ENCODE measurements at places on chromosomes 6 and 20. TPM values are rescaled to one million over a fixed set of nuclear protein-coding genes. Genes with fewer than 3 reads are reported as not detected.

Gene XKR7
- total RNA-seq: not detected

GRCh38 chr6:14305131-14305530 lies 187.6 kb downstream of the CD83 start:
- H3K36me3 ChIP-seq: no peaks in the 10 kb centered on the region
- peak overlapping the region; percentile 65 for H3K27ac ChIP-seq
- H3K4me3 ChIP-seq: no peak overlapping the region
- H3K27me3 ChIP-seq: no peaks in the 10 kb centered on the region

GRCh38 chr6:43455531-43456428 lies at the start of gene DLK2:
TSS of gene DLK2 (minus strand) at chr6:43455548. CDS start at chr6:43454825, 723 bp downstream.
- peak; percentile 73 for DNase-seq
- peaks cover 6% of the 10 kb centered on the region for H3K27me3 ChIP-seq
- peaks cover 6% of the 10 kb centered on the region for H3K36me3 ChIP-seq
- H3K4me3 ChIP-seq: peak within 1 kb of the TSS; percentile 79
- peaks cover 15% of the 10 kb centered on the region for H3K4me1 ChIP-seq

DNA sequence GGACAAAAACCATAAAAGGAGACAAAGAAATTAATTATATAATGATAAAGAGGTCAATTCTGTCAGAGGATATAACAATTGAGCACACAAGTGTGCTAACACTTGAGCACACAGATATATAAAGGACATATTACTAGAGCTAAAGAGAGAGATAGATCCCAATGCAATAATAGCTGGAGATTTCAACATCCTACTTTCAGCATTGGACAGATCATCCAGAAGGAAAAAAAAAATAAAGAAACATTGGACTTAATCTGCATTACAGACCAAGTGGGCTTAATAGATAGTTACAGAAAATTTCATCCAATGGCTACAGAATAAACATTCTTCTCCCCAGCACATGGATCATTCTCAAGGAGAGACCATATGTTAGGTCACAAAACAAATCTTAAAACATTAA lies 9.9 kb downstream of the VNN1 start:
- no peak overlapping the region for H3K4me3 ChIP-seq
- peaks cover 31% of the 10 kb centered on the region for H3K27me3 ChIP-seq
- no peak overlapping the region for H3K27ac ChIP-seq
- H3K36me3 ChIP-seq: no peaks in the 10 kb centered on the region

- H3K4me3 ChIP-seq: no peak overlapping the region
- H3K4me1 ChIP-seq: no peaks in the 10 kb centered on the region
- H3K27me3 ChIP-seq: no peaks in the 10 kb centered on the region
- DNase-seq: no peak
Measured at GRCh38 chr20:34637245-34638038, 39.5 kb downstream of the PIGU start.

- H3K27ac ChIP-seq: no peak overlapping the region
- H3K4me3 ChIP-seq: no peak overlapping the region
- no peaks in the 10 kb centered on the region for H3K4me1 ChIP-seq
Measured at GRCh38 chr6:41836022-41836659, 48.6 kb downstream of the TOMM6 start.

GRCh38 chr6:135025775-135026174 lies 28.8 kb downstream of the HBS1L start:
- H3K27me3 ChIP-seq: no peaks in the 10 kb centered on the region
- H3K4me1 ChIP-seq: peaks cover 71% of the 10 kb centered on the region
- H3K4me3 ChIP-seq: no peak overlapping the region
- no peak for DNase-seq
- no peak overlapping the region for H3K27ac ChIP-seq

DNA sequence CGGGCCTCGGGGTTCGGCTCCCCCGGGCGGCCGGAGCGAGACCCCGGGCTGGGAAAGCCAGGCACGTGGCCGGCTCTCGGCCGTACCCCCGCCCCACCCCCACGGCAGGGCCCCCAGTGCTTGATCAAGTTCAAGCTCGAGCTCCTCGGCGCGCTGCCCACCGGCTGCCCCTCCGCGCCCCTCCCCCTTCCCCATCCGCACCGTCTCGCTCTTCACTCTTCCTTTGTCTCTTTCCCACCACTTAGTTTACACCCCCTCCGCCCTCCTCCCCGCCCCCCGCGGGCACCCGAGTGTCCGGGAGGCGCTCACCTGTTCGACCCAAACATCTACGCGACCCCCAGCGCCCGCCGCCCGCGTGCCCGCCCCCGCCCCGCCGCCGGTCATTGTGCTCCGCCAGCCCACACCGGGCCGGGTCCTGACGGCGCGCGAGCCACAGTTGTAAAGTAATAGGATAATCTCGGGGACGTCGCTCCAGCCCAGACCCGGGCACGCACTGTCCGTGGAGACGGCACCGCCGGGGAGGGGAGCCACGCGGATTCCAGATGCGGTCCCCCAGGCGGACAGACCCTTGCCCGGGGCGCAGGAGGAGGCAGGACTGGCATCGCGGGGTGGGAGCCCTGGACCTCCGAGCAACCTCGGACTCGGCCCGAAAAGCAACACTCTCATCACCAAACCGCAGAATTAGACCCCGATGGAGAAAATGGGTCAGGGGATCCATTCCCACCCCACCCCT lies 100.7 kb downstream of the NOL4L start:
- H3K4me3 ChIP-seq: peak overlapping the region; percentile 80
- H3K36me3 ChIP-seq: peaks cover 9% of the 10 kb centered on the region
- peak; percentile 53 for DNase-seq
- H3K27ac ChIP-seq: peak overlapping the region; percentile 51

- H3K27me3 ChIP-seq: no peaks in the 10 kb centered on the region
- peaks cover 30% of the 10 kb centered on the region for H3K36me3 ChIP-seq
- H3K4me1 ChIP-seq: peaks cover 65% of the 10 kb centered on the region
- H3K4me3 ChIP-seq: no peak overlapping the region
Measured at GRCh38 chr6:16752206-16752866, 8.9 kb downstream of the ATXN1 start.

DNA sequence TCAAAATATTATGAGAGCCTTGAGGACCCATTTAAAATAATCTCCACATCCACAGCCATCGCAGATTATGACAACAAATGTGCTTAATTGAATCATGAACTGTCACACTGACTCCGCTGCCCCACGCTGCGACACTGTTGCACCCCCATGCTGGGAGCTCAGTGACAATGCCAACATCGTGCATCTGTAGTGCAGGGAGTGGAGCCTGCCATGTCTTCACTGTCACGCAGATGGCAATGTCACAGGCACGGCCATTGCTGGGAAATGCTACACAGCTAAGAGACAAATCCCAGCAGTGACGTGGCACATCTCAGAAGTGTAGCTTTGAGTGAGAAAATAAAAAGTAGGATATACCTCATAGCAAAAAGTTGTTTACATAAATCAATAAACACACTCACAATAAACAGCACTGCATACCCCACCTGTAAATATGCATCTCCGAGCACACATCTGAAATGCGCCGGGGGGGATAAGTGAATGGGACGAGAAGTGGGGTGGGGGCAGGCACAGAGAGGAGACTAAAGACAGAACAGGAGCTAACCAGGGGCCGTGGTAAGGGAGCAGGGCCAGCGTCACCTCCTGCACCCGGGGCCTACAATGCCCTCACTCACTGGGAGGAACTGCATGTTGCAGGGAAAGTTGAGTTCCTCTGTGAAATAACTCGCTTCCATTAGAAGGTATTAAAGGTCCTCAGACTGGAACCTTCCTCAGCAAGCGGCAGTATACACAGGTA lies 349.9 kb downstream of the THBS2 start:
- H3K4me3 ChIP-seq: no peak overlapping the region
- no peaks in the 10 kb centered on the region for H3K27me3 ChIP-seq
- no peak overlapping the region for H3K27ac ChIP-seq
- no peaks in the 10 kb centered on the region for H3K4me1 ChIP-seq
- no peak for DNase-seq

- H3K27me3 ChIP-seq: no peaks in the 10 kb centered on the region
- H3K36me3 ChIP-seq: no peaks in the 10 kb centered on the region
- no peak overlapping the region for H3K27ac ChIP-seq
- H3K4me3 ChIP-seq: no peak overlapping the region
Measured at GRCh38 chr6:6635291-6635690, 46.8 kb downstream of the LY86 start.

- peak; percentile 75 for DNase-seq
- peaks cover 3% of the 10 kb centered on the region for H3K4me1 ChIP-seq
- H3K4me3 ChIP-seq: no peak overlapping the region
- no peak overlapping the region for H3K27ac ChIP-seq
Measured at GRCh38 chr6:143940011-143940597, 68.0 kb downstream of the PLAGL1 start.

GRCh38 chr6:21665392-21666200 lies 72.0 kb downstream of the SOX4 start:
- H3K27me3 ChIP-seq: peaks cover 62% of the 10 kb centered on the region
- peak; percentile 5 for DNase-seq
- peak overlapping the region; percentile 54 for H3K4me3 ChIP-seq
- H3K36me3 ChIP-seq: no peaks in the 10 kb centered on the region

GRCh38 chr6:103910018-103910417 lies 949.7 kb downstream of the HACE1 start:
- H3K27ac ChIP-seq: no peak overlapping the region
- H3K36me3 ChIP-seq: no peaks in the 10 kb centered on the region
- no peak overlapping the region for H3K4me3 ChIP-seq
- no peaks in the 10 kb centered on the region for H3K4me1 ChIP-seq
- no peak for DNase-seq

DNA sequence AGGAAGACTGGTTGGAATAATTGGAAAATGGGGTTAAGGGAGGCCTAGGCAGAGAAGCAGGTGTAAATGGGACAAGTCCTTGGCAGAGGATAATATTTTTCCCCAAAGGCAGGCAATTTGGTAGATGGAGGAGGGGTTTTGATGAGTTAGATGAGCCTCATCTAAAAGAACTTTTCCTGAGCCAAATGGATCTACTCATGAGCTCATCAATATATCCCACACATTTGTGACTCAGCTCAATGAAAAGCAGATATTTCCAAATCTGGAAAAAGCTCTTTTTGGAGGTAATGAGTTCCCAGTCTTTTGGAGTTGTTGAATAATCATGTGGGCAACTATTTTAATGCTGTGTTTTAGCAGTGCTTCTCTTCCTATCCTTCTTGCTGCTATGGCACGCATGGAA lies 685.5 kb upstream of the CITED2 start:
- DNase-seq: no peak
- no peaks in the 10 kb centered on the region for H3K36me3 ChIP-seq
- no peaks in the 10 kb centered on the region for H3K4me1 ChIP-seq
- peaks cover 20% of the 10 kb centered on the region for H3K27me3 ChIP-seq
- no peak overlapping the region for H3K27ac ChIP-seq

DNA sequence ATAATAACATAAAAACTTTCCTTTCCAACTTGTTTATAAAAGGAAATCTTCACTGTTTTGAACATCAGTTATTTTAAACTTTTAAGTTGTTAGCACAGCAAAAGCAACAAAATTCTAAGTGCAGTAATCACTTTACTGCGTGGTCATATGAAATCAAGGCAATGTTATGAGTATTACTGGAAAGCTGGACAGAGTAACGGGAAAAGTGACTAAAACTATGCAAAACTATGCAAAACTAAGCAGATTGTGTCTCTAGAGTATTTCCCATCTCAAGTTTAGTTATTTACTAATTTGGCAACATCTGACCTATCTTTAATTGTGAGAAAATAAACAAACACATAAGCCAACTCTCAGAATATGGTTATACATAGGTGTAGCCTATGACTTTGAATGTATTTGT lies 10.9 kb upstream of the ANKEF1 start:
- H3K4me3 ChIP-seq: no peak overlapping the region
- no peaks in the 10 kb centered on the region for H3K4me1 ChIP-seq
- no peak overlapping the region for H3K27ac ChIP-seq
- H3K27me3 ChIP-seq: peaks cover 40% of the 10 kb centered on the region

- peaks cover 28% of the 10 kb centered on the region for H3K4me1 ChIP-seq
- H3K36me3 ChIP-seq: no peaks in the 10 kb centered on the region
- peak; percentile 29 for DNase-seq
Measured at GRCh38 chr6:170152124-170152926, 138.6 kb downstream of the DLL1 start.

- H3K36me3 ChIP-seq: no peaks in the 10 kb centered on the region
- no peaks in the 10 kb centered on the region for H3K27me3 ChIP-seq
- H3K4me3 ChIP-seq: no peak overlapping the region
- no peaks in the 10 kb centered on the region for H3K4me1 ChIP-seq
- H3K27ac ChIP-seq: no peak overlapping the region
Measured at GRCh38 chr6:49284180-49284579, 178.9 kb downstream of the MMUT start.

DNA sequence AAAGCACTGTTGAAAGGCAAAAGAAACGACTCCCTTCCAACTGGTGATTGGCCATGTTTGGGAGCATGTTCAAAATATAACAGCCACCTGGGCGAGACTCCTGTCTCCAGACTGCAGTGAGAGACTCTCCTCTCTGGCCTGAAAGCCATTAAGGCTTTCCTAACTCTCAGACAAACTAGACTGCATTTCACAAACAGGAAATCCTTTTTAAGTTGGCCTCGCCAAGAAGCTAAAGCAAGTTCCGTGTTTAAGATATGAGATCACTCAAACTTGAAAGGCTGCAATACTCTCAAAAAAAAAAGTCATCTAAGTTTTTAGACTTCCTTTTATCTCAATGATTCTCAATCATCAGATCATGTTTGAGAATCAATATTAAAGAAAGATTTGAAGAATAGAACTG lies 117.0 kb downstream of the TFAP2A start:
- H3K27me3 ChIP-seq: peaks cover 3% of the 10 kb centered on the region
- no peaks in the 10 kb centered on the region for H3K4me1 ChIP-seq
- H3K4me3 ChIP-seq: no peak overlapping the region
- no peak for DNase-seq
- H3K27ac ChIP-seq: no peak overlapping the region
- no peaks in the 10 kb centered on the region for H3K36me3 ChIP-seq

DNA sequence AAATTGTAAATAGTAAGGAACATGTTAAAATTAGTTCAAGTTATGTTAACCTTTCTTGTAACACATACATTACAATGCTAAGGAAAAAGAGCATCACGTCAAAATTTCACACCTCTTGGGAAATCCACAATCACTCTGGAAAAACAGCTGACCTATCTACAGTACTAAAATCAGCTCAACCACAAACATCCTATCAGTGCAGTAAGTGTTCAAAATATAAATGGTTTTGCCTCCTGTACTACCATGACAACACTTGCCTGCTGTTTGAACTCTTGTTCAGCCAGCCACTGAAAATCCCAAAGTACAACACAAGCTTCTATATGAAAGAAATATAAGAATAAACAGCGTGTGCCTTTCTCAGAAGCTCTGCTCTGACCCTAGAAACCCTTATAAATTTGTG lies 83.5 kb upstream of the PLN start:
- DNase-seq: no peak
- no peak overlapping the region for H3K27ac ChIP-seq
- no peaks in the 10 kb centered on the region for H3K27me3 ChIP-seq
- peaks cover 11% of the 10 kb centered on the region for H3K4me1 ChIP-seq
- H3K4me3 ChIP-seq: no peak overlapping the region

DNA sequence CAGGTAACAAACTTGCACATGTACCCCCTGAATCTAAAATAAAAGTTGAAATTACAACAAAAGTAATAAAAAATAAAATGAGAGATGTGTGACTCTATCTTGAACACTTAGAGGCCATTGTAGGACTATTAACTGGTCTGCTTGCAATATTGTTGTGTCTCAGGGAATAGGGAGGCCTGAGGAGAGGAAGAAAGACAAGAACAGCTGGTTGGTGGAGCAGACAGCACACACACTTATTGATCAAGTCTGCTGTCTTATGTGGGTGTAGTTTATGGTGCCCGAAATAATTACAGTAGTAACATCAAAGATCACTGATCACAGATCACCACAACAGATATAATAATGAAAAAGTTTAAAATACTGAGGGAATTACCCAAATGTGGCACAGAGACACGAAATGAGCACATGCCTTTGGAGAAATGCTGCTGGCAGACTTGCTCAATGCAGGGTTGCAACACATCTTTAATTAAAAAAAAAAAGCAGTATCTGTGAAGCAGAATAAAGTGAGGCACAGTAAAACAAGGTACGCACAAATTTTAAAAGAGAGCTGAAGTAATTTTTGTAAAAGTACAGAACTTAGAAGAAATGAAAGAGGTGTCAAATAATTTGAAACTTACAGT lies 110.1 kb upstream of the HDAC2 start:
- H3K27me3 ChIP-seq: peaks cover 12% of the 10 kb centered on the region
- H3K4me1 ChIP-seq: no peaks in the 10 kb centered on the region
- no peak for DNase-seq
- H3K36me3 ChIP-seq: no peaks in the 10 kb centered on the region
- H3K27ac ChIP-seq: no peak overlapping the region

Measured in activated CD4-positive, alpha-beta T cell treated with anti-CD3 and anti-CD28 coated beads for 36 hours (primary cell).